A549 treated with AZD2906 at 1 μM for 4 hours (cell line): ENCODE measurements at places on chromosomes 13 and 19. TPM values are rescaled to one million over a fixed set of nuclear protein-coding genes. Genes with fewer than 3 reads are reported as not detected.

The IL4I1 gene
- total RNA-seq = 0.74 to 0.86 TPM (median 0.79 TPM) in 5 replicates

The SHC2 gene
- 0.79 to 1.5 TPM (median 0.93 TPM) in 5 replicates for total RNA-seq

The DKKL1 gene
- 0.23 to 0.88 TPM (median 0.64 TPM) in 5 replicates for total RNA-seq

The C1QTNF9B gene
- 0.05 TPM in 1 of 5 replicates, not detected in the others for total RNA-seq
